ENCODE measurements at places on chromosomes 7 and 10.

DNA sequence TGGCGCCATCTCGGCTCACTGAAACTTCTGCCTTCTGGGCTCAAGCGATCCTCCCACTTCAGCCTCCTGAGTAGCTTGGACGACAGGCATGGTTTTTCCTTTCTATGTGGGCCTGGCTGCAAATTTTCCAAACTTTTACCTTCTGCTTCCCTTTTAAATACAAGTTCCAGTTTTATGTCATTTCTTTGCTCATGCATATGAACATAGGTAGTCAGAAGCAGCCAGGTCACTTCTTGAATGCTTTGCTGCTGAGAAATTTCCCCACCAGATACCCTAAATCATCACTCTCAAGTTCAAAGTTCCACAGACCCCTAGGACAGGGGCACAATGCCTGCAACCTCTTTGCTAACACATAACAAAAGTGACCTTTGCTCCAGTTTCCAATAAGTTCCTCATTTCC, 21.6 kb upstream of the RPEL1 start:
- DNase-seq = no peak

DNA sequence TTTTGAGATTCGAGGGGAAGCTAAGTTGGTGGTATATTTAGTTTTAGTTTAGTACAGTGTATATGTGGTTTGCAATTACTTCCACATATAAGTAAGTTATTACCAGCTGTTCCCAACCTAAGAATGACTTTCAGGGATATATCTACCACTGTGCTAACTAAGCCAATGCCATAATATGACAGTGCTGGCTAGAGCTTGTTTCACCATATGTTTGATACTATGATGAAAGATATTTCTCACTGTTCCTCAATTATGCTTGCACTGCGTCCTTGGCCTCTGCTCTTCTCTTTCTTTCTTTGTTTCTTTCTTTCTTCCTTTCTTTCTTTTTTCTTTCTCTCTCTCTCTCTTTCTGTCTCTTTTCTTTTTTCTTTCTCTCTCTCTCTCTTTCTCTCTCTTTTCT, 113.8 kb upstream of the SKAP2 start:
- no peak for DNase-seq

DNA sequence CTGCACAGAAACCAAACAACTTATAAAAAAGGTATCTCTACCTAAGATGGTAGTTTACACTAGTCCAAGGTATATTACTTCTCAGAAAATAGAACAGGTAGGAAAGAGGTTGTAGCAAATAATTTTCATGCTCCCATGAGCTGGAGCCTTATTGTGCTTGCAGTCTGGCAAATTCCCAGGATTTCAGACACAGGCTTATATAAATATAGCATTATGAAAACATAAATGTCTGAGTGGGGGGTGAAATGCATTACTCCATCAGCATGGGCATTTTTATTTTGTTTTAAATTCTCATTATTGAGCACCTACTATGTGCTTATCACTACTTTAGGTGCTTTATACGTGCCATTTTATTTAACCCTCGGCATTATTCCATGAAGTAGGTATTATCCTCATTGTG, 83.0 kb upstream of the PHYHIPL start:
- no peak for DNase-seq

DNA sequence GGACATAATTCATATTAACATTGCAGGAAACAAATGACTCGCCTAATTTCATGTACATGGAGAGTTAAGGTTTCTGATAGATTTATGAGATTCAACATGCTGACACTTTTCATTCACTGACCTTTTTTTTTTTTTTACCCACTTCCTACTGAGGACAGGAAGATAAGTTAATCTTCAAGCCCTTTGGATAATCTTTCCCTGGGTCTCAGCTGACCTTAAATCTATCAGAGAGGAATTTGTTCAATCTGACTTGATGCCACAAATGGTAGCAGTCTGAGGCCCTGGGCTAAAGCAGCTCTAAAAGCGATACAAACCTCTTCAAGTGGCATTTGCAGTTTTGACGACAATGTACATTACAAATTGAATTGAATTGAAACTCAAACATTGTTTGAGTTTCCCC, 493.3 kb upstream of the SORCS1 start:
- DNase-seq = no peak

- DNase-seq = no peak
Observed at GRCh38 chr7:1255080-1255816, 22.6 kb downstream of the UNCX start.

GRCh38 chr10:89809766-89810165, 108.4 kb downstream of the KIF20B start:
- no peak for DNase-seq

GRCh38 chr10:63666836-63667383, 145.7 kb downstream of the REEP3 start:
- peak; percentile 94 for DNase-seq

DNA sequence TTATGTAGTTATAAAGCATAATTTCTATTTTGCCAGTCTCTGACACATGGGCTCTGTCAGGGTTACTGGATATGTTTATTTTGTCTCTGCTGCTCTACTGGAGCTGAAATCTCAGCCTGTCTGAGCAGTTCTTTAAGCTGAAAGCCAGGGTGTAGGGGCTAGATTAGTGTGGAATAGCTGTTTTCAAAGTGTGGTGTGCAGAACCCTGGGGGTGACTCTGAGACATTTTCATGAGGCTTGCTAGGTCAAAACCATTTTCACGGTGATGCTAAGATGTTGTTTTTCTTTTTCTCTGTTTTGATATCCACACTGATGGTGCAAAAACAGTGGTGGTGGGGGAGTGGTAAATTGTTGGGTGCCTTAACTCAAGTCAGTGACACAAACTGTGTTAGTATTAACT, 45.5 kb downstream of the CREM start:
- DNase-seq = no peak

DNA sequence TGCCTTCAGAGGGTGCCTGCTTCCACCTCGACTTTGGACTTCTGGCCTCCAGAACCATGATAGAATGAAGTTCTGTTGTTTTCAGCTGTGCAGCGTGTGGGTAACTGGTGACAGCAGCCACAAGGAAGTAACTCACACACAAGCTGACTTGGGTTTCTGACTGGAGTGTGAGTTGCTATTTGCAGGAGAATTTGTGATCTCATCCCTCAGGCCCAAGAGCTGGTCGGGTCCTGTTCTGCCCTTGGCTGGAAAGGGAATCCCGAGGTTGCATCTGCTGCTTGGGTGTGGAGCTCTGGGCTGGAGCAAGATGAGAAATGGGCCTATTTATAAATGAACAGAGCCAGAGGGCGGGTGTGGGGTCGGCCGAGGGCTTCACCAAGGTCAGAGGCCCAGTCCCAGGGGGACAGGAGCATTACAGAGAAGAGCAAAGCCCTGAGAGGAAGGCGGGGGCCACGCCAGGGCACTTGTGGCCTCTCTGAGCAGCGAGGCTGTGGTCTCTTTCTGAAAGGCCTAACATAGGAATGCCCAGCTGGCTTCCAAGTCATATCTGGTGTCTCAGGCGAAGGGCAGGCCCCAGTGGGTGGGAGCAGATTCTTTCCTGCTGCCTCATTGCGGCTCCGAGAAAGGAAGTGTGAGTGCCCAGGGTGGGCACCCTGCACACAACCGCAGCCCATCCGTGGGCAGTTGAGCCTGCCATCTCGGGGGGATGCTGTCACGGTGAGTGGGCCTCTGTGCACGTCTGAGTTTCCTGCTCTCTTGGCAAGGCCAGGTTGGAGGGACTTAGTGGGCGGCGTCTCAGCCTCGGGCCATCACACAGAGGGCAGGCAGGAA, 26.5 kb upstream of the C10orf71 start:
- DNase-seq = peak; percentile 34

DNA sequence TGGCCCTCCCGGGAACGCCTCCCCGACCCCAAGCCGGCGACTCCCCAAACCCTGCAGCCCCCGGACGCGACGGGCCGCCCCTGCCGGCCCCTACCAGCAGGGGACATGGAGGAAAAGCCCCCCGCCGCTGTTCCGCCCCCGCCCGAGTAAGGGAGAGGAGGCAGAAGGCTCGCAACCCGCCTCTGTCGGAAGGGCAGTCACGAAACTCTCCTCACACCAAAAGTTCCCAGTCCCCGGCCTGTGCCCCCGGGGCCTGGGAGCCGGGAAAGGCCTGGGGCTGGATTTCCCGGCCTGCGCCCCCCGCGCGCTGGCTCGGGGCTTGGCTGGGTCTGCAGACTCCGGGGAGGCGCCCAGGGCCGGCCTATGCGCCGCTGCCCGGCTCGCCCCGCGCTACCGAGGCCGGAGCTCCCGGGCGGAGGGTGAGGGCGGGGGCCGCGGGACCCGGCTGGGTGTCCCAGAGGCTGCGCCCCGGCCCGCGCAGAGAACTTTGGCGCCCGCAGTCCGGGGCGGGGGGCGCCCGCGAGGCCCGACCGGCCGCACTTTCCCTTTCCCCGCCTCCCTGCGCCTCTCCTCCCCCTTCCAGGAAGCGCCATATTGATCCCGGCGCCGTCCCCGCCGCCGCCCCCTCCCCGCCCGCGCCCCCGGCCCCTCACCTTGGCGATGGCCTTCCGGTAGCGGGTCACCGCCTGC, 728 bp downstream of the PARD3 start:
- peak; percentile 50 for DNase-seq

DNA sequence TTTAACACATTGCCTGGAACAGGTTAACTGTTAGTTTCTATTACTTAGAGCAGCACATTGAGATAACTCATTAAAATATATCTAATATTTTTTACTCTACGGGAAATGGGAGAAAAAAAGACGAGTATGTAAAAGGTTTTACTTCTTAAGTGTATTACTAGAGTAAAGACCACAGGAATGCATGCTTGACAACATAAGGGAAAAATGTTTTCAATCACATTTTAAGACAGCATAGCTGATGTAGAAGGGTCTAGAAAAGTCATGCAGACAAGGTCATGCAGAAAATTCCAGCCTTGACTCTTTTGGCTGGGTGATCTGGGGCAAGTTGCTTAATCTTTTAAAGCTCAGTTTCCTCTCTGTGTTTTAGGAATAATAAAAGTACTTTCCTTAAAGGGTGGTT, 806.2 kb downstream of the CNTNAP2 start:
- DNase-seq = no peak

GRCh38 chr7:94972296-94972695, 64.9 kb downstream of the PPP1R9A start:
- DNase-seq = peak; percentile 3

GRCh38 chr10:82953331-82953730, 1078.3 kb downstream of the NRG3 start:
- DNase-seq = no peak

- no peak for DNase-seq
Observed at GRCh38 chr10:124991835-124992234, 49.9 kb downstream of the ZRANB1 start.

- no peak for DNase-seq
Observed at GRCh38 chr10:124206616-124207015, 113.2 kb upstream of the CHST15 start.

DNA sequence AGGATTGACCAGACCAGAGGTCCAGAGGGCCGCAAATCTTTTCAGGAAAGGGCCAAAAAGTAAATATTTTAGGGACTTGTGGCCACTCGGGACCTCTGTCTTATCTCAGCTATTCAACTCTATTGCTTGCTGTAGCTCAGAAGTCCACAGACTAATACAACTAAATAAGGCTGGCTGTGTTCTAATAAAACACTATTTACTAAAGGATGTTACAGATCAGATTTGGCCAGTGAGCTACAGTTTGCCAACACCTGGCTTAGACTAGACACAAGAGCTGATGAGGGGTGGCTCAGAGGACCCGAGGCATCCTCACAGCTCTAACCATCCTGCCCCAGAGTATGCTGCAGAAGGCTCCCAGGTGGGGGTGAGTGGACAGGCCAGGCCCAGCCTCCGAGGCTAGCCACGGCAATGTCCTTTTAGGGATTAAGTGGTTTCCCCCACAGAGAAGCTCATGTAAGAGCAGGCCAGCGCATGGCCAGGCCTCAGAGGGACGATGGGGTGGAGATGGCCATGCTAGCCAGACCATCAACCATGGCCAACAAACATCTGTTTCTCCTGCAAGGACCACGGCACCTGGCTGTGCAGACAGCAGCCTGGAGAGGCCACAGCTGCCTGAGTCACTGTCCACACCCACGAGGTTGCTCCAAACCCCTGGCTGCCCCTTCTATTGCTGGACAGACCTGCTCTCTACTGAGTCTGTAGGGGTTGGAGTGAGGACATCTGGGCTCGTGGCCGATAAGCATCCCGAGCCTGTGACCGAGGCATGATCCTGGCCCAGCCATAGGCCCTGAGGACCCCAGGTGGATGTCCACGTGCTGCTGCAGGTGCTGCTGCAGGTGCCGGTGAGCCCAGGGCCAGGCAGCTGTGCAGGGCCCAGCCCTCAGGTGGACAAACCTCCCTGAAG, 76.5 kb downstream of the AFAP1L2 start:
- no peak for DNase-seq

DNA sequence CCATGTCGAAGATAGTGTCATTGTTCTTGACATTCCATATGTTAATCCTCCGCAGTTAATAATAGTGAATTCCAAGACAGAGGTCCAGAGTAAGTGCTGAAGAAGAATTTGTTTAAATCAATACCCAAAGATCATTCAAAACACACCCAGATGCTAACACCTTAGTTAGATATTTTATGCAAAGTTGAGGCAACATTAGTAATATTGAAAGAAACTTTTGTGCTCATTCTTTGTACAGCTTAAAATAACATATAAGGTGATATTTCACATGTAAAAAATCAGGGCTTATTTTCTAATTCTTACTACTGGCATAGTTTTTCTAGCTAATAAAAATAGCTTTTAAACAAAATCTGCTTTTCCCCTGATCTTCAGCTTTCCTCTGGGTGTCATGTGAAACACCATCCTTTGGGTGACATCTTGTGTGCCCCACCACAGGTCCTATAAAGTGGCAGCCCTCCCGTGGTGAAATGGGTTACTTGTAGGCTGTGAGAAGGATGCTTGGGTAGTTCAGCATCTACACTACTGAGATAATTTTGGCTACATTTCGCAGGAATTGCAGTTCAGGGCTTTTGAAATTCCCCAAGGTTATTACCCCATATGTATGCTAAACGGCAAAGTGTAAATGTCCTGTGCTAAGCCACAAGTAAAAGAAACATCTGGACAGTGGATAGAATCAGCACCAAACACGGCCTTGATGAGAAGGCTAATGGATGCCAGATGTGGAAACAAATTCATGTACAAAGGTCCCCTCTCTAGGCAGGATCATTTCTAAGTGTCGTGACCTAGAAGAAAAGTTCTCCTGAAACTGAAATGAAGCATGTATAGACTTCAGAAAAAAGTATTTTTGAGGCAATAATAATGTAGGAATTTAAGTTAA, 105.4 kb downstream of the GRM3 start:
- DNase-seq = no peak
